ENCODE measurements at places on chromosomes 7 and 10. TPM values are rescaled to one million over a fixed set of nuclear protein-coding genes. Genes with fewer than 3 reads are reported as not detected.

POLL gene
- total RNA-seq, result 38.1 TPM

GNA12 gene
- total RNA-seq, result 28.6 TPM

TPK1 gene
- total RNA-seq, result 4.5 TPM

DNA sequence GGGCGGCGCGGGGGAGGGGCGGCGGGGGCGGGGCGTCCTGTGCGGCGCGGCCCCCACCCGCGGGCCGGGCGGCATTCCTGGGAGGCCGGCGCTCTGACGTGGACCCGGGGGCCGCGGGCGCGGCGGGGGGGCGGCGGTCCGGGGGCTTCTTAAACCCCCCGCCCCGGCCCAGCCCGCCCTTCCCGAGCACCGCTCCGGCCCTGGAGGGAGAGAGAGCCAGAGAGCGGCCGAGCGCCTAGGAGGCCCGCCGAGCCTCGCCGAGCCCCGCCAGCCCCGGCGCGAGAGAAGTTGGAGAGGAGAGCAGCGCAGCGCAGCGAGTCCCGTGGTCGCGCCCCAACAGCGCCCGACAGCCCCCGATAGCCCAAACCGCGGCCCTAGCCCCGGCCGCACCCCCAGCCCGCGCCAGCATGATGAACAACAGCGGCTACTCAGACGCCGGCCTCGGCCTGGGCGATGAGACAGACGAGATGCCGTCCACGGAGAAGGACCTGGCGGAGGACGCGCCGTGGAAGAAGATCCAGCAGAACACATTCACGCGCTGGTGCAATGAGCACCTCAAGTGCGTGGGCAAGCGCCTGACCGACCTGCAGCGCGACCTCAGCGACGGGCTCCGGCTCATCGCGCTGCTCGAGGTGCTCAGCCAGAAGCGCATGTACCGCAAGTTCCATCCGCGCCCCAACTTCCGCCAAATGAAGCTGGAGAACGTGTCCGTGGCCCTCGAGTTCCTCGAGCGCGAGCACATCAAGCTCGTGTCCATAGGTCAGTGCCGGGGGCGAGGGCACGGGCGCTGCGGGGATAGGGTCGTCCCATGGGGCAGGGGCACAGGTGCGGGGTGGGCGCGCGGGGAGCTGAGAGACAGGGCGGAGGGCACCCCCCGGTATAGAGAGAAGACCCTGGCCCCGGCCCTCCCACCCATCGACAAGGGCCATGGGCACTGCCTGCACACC, at the start of gene FLNC:
TSS of gene FLNC (plus strand) at position 176 of the 947 bp plus-strand sequence. CDS start at position 408, 232 bp downstream.
- peaks cover 35% of the 10 kb centered on the region for H3K27me3 ChIP-seq
- DNase-seq, result no peak
- peaks cover 44% of the 10 kb centered on the region for H3K4me1 ChIP-seq
- peak within 1 kb of the TSS; percentile 42 for H3K4me3 ChIP-seq
- H3K27ac ChIP-seq, result peak within 1 kb of the TSS; percentile 63

SKIDA1 gene
- total RNA-seq, result 2.7 TPM

GRCh38 chr7:29810813-29811482, 4.6 kb downstream of the WIPF3 start:
- no peak overlapping the region for H3K4me3 ChIP-seq
- H3K27ac ChIP-seq, result no peak overlapping the region
- DNase-seq, result no peak

ADD3 gene
- 576 TPM for total RNA-seq

- DNase-seq, result no peak
- peak within 1 kb of the TSS; percentile 82 for H3K27ac ChIP-seq
- peak within 1 kb of the TSS; percentile 91 for H3K4me3 ChIP-seq
- H3K27me3 ChIP-seq, result no peaks in the 10 kb centered on the region
Measured at GRCh38 chr10:88879534-88880281, at the start of gene STAMBPL1. Gene STAMBPL1 (plus strand): TSS chr10:88880245. CDS start chr10:88901709, 21,464 bp downstream.

DNA sequence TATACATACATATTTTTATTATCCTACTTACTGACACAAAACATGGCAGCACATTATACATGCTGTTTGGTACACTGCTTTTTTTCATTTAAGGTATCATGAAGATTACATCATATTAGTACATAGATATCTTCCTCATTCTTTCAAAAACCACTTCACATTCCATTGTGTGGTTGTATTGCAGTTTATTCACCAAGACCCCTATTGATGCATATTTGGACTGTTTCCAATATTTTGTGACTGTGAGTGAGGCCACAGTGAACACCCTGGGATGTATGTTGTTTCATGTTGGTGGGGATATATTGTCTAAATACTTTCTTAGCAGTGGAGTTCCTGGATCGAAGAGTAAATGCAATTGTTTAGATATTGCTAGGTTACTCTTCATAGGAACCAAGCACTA, 39.0 kb downstream of the TFAM start:
- no peaks in the 10 kb centered on the region for H3K36me3 ChIP-seq
- no peak for DNase-seq
- no peak overlapping the region for H3K27ac ChIP-seq
- no peaks in the 10 kb centered on the region for H3K27me3 ChIP-seq

GRCh38 chr10:132729810-132730572, 56.0 kb downstream of the NKX6-2 start:
- no peak for DNase-seq
- H3K27ac ChIP-seq, result no peak overlapping the region
- H3K27me3 ChIP-seq, result no peaks in the 10 kb centered on the region

AKR1E2 gene
- 23.7 TPM for total RNA-seq

PALD1 gene
- 10.9 TPM for total RNA-seq

DNA sequence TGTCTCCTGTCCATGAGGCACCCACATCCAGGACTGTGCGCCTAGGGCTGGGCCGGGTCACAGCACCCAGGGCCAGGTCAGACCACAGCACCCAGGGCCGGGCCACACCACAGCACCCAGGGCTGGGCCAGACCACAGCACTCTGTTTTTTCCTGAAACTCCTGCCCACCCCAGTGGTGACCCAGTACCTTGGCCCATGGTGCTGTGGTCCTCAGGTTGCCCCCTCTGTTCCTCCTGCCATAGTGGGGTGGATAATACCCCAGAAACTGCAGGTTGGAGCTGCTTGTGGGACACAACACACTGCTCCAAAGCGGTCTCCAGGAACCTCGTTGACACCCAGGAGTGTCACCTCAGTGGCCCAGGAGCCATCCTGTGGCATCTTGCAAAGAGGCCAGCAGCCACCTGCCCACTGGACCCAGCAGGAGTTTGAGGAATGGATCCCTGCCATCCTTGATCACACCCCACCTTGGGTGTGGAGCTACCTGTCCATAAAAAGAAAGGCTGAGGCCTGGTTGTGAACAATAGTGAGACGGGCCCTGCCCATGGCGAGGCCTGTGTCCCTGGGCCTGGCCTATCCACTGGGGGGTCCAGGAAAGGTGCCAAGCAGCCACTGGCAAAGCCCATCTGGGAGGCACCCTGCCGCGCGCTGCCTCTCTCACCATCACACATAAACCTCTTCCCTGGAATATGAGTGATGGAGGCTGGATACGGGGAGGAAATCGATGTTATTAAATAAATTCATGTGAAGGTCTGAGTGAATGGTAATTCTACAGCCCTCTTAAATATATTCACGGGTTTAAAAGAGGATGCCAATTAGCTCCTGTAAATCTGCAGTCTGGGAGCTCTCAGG, 89.0 kb downstream of the NKX6-2 start:
- H3K27me3 ChIP-seq, result no peaks in the 10 kb centered on the region
- DNase-seq, result no peak
- H3K4me3 ChIP-seq, result no peak overlapping the region
- no peak overlapping the region for H3K27ac ChIP-seq
- peaks cover 3% of the 10 kb centered on the region for H3K4me1 ChIP-seq

DNA sequence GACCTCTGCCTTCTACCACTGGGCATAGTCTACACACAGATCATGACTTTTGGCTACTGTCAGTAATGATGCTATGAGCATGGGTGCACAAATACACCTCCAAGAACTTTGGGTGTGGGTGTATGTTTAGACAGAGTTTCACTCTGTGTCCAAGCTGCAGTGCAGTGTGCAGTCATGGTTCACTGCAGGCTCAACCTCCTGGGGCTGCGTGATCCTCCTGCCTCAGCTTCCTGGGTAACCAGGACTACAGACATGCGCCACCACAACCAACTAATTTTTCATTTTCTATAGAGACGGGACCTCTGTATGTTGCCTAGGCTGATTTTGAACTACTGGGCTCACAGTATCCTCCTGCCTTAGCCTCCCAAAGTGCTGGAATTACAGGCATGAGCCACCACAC, 194.4 kb downstream of the NSUN6 start:
- H3K27me3 ChIP-seq, result no peaks in the 10 kb centered on the region
- no peaks in the 10 kb centered on the region for H3K4me1 ChIP-seq
- DNase-seq, result no peak
- no peak overlapping the region for H3K27ac ChIP-seq

SFRP4 gene
- total RNA-seq, result 28.2 TPM

- no peak for DNase-seq
- peak overlapping the region; percentile 97 for H3K4me3 ChIP-seq
- peaks cover 63% of the 10 kb centered on the region for H3K4me1 ChIP-seq
- H3K27ac ChIP-seq, result peak overlapping the region; percentile 84
Measured at GRCh38 chr7:47580811-47581331, 1.0 kb downstream of the TNS3 start.

GRCh38 chr7:149414745-149415390, 46.0 kb downstream of the ZNF777 start:
- peak; percentile 44 for DNase-seq
- H3K4me3 ChIP-seq, result peak overlapping the region; percentile 26
- peaks cover 10% of the 10 kb centered on the region for H3K4me1 ChIP-seq
- no peaks in the 10 kb centered on the region for H3K27me3 ChIP-seq

- H3K27me3 ChIP-seq, result no peaks in the 10 kb centered on the region
- H3K4me1 ChIP-seq, result no peaks in the 10 kb centered on the region
- DNase-seq, result no peak
- no peaks in the 10 kb centered on the region for H3K36me3 ChIP-seq
- no peak overlapping the region for H3K27ac ChIP-seq
Measured at GRCh38 chr7:129072479-129073011, 17.6 kb upstream of the TNPO3 start.

PPP1R17 gene
- not detected for total RNA-seq
